ENCODE measurements at places on chromosomes 12 and 14.

DNA sequence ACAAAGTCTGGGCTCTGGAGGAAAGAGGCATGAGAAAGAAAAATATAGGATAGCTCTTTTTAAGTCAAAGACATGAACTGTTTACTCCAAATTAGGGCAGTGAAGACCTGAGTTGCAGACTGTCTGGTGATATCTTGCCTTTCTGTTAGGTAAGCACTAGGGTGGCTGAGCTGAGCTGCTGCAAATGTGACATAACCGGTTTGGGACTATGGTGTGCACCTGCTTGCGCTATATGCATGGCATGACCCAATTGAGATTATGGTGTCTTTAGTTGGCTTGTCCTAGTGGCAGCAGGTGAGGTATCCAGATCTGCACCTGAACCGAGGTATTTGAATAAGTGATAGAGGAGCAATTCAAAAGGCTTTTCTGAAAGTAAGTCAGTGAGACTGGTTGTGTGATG is 345.6 kb downstream of the APAF1 start:
- DNase-seq, result no peak

DNA sequence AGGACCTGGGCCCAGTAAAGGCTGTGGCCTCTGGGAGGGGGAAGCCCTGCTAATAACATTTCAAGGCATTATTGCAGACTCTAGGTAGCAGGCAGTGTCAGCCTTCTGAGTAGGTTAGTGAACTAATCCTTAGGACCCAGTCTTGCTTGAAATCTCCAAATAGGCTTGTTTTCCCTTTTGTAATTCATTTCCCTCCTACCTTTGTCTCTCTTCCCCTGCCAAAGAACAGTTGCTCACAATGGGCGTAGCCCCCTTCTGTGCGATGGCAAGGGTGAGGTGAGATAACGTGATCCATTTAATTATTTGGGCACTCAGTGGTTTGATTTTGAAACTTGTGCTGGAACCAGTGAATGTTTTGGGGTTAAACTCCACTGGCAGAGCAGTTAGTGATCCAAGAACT is 10.9 kb downstream of the PELI2 start:
- no peak for DNase-seq

GRCh38 chr12:108699955-108700563 is 31.3 kb downstream of the CORO1C start:
- DNase-seq, result no peak

DNA sequence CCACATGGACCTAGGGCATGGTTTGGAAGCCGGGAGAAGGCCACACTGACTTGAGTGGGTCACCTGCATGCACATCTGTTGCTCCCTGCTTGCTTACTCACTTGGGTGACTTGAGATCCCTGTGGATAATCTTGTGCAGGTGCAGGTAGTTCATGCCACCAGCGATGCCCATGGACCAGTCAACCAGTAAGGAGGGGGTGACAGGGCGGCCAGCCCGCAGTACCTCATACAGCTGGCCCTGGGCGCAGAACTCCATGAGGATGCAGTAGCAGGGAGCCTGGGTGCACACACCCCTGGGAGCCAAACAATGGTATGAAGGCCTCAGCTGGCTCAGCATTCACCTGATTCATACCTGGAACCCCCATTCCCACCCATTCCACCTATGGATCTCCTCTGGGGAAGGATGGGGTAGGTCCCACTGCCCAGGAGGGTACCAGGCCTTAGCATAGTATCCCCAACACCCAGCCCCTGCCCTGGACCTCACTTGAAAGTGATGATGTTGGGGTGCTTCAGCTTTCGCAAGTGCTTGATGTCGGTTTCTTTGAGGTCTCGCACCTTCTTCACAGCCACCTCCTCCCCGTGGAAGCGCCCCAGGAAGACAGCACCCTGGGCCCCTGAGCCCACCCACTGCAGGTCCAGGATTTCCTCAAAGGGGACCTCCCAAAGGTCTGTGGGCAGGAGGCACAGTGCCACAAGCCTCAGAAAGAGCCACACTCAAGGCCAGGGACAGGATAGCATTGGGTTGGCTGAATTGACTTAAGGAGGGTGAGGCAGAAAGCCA is 13.1 kb downstream of the MAP3K12 start:
- no peak for DNase-seq

GRCh38 chr12:87779016-87779415 is 250.2 kb downstream of the C12orf50 start:
- DNase-seq, result no peak

- no peak for DNase-seq
Observed at GRCh38 chr12:77273898-77274297, 208.5 kb upstream of the E2F7 start.

GRCh38 chr14:35504260-35504659 is 29.7 kb upstream of the INSM2 start:
- no peak for DNase-seq

GRCh38 chr14:67411820-67412421 is at the start of gene PLEK2:
TSS of gene PLEK2 (minus strand) at chr14:67412165. CDS start at chr14:67412059, 106 bp downstream.
- DNase-seq, result no peak

GRCh38 chr14:51593397-51593796 is 58.3 kb upstream of the FRMD6 start:
- DNase-seq, result no peak

DNA sequence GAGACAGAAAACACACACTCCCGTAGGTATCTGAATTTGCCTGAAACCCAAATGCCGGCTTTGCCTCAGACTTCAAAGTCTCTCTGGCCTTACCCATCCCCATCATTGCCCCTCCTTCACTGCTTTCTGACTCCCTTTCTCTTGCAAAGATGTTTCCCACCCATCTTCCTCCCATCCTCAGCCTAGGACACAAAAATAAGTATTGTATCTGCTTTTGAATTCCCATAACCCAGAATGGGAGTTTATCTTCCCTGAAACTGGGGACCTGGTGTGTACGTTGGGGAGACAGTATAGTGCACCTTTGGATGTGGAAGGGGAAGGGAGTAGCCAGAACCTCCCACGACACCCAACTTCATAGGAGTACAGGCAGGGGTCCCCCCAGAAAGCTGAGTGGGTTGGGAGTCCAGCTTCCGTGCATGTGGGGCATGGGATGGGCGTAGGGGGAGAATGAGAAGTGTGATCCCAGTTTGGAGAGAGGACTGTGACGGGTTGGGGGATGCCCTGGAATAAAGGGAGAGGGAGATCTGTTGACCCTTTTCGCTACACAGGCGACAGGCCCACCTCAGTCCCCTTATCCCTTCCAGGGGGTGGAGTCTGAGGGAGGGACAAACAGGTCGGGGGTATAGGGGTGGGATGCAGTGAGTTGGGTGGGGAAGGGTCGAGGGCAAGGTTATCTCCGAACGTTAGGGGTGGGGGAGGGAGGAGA is 488 bp upstream of the KIF5A start:
- no peak for DNase-seq

DNA sequence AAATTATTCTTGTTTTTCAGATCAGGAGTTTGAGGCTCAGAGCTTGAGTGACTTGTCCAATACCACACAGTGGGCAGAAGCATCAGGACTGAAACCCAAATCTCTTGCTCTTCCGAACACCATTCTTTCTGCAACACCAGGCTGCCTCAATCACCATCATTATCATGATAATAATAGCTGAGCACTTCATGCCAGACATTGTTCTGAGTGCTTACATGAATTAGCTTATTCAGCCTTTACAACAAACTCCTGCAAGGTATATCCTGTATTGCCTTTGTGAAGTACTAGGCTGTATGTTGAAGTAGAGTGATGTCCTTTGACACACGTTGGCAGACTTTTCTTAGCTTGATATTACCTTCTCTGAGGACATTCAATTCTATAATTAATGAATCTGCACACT is 257.4 kb upstream of the ATP2B1 start:
- DNase-seq, result no peak

DNA sequence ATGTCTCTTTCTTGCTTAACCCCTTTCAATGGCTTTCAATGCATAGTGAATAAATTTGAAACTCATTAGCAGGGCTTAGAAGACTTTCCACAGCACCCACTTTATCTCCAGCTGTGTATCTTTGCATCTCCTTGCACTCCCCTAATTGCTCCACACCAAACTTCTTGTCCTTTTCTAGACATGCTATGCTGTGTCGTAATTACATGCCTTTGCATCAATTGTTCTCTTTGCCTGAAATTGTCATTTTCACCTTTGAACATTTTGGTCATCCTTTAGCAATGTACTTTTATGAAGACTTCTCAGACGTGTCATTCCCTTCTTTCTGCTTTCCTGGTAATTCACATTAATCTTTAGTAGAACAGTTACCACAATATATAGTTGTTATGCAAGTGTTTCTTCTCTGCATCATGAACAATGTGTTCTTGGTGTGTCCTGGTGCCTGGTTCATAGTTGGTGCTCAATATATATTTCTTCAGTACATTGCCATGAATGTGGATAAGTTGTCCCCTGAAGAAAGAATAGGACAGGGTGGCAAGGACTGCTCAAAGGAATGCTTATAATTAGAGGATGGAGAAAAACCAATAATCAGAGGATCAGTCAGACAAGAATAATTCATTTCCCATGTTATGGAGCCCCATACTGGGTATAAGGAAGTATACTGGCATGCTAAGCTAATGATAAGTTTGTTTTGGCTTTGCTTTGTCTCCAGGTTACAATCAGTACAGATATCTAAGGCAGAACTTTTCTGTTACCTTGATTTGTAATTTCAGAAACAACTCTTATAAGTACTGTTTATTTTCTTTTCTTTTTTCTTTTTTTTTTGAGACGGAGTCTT is 27.2 kb downstream of the ARF6 start:
- DNase-seq, result no peak

DNA sequence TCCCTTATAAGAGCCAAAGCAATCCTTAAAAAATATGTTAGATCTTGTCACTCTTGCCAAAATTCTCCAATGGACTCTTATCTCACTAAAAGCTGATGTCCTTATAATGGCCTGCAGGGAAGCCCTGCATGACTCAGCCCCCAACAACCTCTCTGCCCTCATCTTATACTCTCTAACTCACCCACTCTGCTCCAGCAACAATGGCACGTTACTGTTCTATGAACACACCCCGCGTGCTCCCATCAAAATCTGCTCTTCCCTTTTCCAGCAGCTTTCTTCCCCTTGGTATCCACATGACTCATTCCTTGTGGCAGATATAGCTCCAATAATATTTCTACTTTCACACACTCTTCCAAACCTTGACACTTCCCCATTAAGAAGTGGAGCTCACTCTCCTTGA is 108.1 kb downstream of the DENND5B start:
- DNase-seq, result no peak

GRCh38 chr14:104137297-104138097 is 890 bp upstream of the KIF26A start:
- peak; percentile 46 for DNase-seq

DNA sequence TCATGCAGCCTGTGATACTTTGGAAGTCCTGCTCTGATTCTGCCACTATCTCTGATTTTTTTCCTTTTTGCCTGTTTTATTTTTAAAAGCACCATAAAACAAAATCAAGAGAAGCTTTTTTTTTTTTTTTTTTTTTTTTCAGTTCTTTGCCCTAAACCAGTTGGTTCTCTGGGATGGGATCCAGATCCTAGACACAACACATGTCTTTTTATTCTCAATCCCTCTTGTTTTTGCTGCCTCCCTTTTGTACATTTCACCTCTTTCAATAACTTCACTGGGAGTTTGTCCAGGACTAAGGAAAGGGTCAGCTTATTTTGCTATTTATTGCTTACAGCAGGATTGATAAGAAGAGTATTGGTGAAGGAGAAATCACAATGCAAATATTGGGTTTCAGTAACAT is 139.4 kb downstream of the GRIP1 start:
- DNase-seq, result no peak

- DNase-seq, result no peak
Observed at GRCh38 chr14:54350203-54350602, 46.6 kb upstream of the CDKN3 start.

DNA sequence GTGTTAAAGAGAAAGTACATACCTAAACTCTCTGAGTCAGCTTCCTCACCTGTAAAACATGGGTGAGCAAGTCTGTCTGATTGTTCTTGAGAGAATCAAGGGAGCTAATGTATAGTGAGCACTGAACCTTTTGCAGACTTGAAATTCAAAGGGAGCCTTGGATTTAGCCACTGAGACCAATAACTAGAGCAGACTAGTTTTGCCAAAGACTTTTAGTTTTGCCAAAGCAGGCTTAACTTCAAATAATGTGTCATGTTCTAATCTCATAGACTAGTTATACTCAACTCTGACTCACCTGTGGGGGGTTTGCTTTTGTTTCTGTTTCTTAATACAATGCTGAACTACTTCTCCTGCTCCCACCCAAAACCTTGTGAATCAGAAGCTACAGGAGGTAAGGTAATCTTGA is 123.7 kb downstream of the SLC25A21 start:
- no peak for DNase-seq

DNA sequence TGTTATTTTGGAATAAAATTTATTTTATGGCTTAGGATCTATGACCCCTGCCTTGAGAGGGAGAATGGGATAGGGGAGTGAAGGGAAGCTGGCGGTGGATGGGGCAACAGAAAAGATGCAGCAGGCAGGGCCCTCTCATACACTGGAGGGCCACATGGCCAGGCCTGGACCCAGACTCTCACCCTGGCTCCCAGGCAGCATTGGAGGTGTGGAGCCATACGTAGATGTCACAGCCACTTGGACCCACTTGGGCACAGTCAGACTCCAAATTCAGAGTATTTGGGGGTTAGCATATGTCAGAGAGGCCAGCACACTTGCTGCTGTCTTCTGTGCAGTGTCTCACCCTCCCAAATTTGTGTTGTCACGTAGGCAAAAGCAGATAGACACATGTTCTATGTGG is 6.5 kb downstream of the NAB2 start:
- no peak for DNase-seq

- DNase-seq, result no peak
Observed at GRCh38 chr12:57000393-57000792, 6.0 kb downstream of the ZBTB39 start.

GRCh38 chr12:69987579-69988091 is 162.6 kb downstream of the MYRFL start:
- no peak for DNase-seq

DNA sequence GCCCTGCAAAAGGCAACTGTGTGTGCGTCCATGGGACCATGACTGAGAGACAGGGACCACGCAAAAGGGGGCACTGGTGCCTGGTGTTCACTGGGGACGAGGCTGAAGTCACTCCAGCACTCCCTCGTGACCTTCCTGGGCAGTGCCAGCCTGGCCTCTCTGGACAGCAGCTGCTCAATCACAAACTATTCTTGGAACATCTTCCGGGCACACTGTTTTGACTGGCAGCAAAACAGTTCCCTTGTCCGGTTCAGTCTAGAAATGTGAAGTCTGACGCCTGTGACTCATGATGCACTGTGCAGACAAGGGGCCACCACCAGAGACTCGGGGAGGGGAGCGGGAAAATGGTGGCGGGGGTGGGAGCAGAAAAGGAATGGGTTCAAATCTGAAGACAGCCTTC is 20.8 kb downstream of the SNRNP35 start:
- DNase-seq, result peak; percentile 79

- no peak for DNase-seq
Observed at GRCh38 chr12:26297396-26298070, 102.2 kb downstream of the SSPN start.

GRCh38 chr12:86666316-86666715 is 410.1 kb upstream of the MGAT4C start:
- DNase-seq, result no peak

GRCh38 chr12:109739747-109740693 is 26.4 kb downstream of the FAM222A start:
- peak; percentile 10 for DNase-seq

DNA sequence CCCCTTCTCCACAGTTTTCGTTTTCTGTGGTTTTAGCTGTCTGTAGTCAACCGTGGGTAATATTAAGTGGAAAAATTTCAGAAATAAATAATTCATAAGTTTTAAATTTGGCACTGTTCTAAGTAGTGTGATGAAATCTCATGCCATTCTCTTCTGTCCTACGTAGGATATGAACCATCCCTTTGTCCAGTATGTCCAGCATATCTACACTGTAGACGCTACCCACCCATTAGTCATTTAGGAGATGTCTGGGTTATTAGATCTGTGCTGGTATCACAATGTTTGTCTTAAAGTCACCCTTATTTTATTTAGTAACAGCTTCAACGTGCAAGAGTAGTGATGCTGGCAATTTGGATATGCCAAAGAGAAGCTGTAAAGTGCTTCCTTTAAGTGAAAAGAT is 44.7 kb downstream of the ATF7IP start:
- DNase-seq, result no peak
